NCI-H1436 (cell line): ENCODE measurements at places on chromosomes 13 and 19.
A peak's percentile ranks its signal among the peaks of the same experiment; 100 is the strongest.

DNA sequence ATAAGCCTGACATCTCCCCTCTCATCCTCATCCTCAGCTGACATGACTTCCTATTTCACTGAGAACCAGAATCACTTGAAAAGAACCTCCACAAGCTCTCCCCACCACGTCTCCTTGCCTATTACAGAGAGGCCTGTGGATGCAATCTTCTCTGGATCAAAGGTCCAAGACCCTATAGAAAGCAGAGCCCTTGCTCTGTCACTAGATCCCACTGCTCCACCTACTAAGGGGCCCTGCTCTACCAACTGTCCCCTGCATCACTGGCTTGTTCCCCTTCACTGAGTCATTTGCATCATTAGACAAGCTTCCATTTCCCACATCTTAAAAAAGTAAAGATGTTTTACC is 40.8 kb downstream of the RCBTB2 start:
- DNase-seq = no peak

DNA sequence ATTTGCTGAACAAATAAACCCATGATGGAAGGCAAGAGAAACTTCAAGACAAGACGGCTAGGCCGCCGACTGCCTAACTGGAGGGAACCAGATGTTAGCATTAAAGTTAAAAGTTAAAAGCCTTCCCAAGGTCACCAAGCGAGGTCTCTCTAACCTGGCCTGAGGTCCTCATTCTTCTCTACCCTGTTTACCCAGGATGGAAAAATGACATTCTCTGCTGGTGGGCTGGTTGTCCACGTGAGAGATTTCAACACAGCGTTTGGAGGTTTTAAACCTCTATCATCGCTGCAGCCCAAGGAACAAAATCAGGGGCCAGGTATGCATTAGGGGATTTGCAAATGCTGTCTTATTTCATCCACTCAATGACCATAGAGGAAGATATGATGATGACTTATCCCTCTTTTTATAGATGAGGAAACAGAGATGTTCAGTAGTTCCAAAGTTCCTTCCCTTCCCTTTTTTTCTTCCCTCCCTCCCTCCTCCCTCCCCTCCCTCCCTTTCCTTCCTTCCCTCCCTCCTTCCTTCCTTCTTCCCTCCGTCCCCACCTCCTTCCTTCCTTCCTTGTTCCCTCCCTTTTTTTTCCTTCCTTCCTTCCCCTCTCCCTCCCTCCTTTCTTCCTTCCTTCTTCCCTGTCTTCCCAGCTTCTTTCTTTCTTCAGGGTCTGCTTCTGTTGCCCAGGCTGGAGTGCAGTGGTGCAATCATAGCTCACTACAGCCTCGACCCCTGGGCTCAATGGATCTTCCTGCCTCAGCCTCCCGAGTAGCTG is 79.7 kb downstream of the INSR start:
- DNase-seq = no peak

DNA sequence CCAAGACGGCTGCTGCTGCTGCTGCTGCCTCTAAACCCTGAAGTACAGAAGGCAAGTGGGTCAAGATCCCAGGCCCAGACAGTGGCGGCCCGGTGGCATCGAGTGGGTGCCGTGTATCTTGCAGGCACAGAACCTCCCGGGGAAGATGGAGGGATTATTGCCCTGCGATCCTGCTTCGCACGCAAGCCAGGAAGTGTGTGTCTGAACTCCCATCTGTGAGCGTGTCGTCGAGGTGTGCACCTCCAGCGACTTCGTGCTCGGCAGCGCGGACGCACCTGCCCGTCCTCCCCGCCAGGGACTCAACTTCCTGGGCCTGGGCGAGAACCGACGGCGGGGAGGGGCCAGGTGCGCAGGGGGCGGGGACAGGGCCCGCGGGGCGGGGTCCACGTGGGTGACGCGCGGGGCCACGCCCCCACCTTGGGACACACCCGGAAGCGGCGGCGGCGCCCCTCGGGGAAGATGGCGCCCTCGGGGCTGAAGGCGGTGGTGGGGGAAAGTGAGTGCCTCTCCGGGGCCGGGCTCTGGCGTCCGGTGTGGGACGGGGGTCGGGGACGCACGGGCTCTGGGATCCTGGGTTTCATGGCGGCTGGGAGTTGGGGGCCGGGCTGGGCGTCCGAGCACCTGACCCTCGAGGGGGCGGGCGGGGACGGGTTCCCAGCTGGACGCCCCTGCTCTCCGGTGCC is at the start of gene STXBP2:
STXBP2 (plus strand) TSS at position 420 of the 683 bp plus-strand sequence; CDS start at position 460, 40 bp downstream.
- peak; percentile 79 for DNase-seq

DNA sequence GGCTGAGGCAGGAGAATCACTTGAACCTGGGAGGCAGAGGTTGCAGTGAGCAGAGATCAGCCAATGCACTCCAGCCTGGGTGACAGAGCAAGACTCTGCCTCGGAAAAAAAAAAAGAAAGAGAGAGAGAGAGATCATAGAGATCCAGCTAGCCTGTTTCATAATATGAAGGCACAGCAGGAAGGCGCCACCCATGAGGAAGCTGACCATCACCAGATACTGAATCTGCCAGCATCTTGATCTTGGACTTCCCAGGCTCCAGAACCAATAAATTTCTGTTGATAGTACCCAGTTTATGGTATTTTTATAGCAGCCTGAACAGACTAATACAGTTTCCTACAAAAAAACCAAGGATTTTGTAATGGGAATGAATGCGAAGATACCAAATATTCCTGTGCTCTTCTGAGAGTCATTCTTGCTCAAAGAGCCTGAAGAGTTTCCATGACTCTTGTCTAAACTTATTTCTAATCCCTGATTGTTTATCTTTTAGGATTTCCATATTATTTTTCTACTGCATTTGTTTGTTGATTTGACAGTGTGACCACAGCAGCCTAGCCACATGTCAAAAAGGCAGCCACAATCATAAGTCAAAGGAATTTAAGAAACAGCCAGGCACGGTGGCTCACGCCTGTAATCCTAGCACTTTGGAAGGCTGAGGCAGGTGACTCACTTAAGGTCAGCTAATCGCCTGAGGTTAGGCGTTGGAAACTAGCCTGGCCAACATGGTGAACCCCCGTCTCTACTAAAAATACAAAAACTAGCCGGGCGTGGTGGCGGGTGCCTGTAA is 37.7 kb upstream of the PDCD5 start:
- DNase-seq = no peak

DNA sequence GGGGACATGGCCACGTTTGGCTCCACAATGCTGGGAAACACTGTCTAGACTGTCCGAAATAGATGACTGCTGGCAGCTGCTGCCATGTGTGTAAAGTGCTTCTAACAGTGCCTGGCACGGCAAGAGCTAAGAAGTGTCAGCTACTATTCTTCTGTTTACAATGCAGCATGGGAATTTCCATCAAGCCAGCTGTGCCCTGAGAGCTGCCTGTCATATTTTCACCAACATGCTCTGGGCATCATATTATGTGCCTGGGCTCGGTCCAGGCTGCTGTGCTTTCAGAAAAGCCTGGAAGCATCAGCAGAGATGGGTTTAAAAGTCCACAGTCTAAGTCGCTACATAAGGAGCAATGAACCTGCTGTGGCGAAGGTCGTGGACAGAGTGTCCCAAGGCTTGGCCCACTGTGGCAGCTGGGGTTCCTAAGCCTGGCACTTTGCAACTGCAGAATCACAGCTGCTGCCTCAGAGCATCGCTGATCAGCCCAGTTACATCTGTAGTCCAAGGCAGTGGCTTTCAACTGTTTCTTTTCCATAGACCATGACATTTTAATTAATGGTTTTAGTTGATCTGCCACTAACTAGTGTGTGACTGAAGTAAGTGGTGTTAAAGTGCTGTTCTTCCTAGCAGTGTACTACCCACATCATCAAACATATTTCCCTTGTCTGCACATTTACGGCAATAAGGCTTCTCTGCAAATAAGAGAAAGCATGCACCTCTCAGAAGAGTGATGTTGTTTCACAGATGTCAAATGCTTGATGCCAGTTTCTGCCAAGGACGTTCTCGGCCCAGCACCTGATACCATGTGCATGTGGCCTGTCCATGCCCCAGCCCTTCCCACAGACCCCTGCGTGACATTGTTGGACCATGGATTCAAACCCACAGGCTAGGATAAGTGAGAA is 95.7 kb upstream of the C1QTNF9B start:
- DNase-seq = no peak
